ENCODE measurements at places on chromosomes 16 and 17.

DNA sequence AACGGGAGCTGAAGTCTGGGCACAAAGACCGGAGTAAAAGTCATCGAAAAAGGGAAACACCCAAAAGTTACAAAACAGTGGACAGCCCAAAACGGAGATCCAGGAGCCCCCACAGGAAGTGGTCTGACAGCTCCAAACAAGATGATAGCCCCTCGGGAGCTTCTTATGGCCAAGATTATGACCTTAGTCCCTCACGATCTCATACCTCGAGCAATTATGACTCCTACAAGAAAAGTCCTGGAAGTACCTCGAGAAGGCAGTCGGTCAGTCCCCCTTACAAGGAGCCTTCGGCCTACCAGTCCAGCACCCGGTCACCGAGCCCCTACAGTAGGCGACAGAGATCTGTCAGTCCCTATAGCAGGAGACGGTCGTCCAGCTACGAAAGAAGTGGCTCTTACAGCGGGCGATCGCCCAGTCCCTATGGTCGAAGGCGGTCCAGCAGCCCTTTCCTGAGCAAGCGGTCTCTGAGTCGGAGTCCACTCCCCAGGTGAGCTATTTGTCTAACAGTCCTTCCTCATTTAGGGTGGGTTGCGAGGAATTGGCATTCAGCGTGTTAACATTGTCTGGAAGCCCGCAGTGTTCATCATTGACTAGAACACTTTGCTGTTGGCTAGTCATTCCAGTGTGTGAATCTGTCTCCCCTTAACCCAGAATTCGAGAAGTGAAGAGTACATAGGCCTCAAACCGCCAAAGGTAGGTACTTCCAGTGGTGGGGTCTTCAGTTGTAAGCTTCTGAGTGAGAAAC lies 1.5 kb downstream of the CDK12 start:
- DNase-seq = no peak

- no peak for DNase-seq
Measured at GRCh38 chr16:59042301-59042700, 308.2 kb upstream of the GOT2 start.

GRCh38 chr17:82645516-82645915 lies 2.7 kb downstream of the WDR45B start:
- DNase-seq = no peak

DNA sequence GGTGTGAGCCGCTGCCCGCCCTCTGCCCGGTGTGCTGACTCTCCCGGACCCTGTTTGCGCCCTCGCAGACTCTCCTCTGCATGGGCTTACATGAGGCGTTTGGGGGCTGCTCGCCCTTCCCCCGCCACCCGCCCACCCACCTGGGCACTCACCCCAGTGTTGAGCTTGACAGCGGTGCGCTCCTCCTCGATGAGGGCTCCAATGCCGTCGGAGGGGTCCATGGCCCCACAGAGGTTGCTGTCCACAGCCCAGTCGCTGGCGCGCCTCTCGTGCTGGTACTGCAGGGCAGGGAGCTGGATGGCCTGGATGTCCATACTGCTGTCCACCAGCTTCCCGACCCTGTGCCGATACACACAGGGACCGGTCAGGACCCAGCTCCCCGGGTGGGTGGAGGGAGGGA lies 21.4 kb upstream of the RNPS1 start:
- DNase-seq = no peak

DNA sequence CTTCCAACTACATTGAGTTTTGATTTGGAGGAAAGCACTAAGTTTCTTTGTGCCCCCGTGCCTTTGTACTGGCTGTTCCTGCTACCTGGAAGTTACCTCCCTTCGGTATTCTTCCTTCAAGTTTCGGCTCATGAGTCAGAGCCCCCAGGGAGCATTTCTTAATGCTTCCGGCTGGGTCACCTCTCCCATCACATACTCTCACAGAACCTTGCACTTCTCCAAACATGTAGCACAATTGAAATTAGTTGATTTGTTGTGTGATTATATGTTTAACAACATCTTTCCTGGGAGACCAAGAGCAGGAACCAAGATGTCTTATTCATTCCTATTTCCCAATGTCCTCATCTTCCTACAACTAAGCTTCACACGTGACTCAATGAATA lies 158.6 kb upstream of the CDH5 start:
- no peak for DNase-seq

Measured in BE2C (cell line).